Stimulated activated CD4-positive, alpha-beta T cell treated with anti-CD3 and anti-CD28 coated beads, TNF-alpha, amount 100 ng/mL, for 1 hour (primary cell): ENCODE measurements at places on chromosomes 1 and 21.

GRCh38 chr21:44881198-44881872 lies 7.8 kb upstream of the PTTG1IP start:
- DNase-seq: no peak

- DNase-seq: no peak
Observed at GRCh38 chr1:65880611-65881010, 87.9 kb downstream of the PDE4B start.

DNA sequence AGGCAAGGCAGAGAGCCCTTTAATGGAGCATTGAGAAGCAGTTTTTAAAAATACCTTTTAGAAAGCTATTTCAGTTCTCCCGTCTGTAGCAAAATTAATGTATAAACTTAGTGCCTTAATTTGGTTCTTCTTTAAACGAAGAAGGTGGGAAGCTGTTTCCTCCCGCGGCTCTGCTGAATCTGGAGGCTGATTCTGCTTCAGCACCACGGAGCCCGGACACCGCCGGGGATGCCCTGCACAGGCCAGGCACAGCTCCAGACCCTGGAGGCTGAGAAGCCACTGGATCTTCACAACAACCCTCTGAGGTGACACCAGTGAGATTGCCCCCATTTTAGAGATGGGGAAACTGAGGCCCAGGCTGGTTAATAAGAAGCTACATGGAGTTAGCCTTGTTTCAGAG lies 175.8 kb upstream of the VAMP3 start:
- no peak for DNase-seq

DNA sequence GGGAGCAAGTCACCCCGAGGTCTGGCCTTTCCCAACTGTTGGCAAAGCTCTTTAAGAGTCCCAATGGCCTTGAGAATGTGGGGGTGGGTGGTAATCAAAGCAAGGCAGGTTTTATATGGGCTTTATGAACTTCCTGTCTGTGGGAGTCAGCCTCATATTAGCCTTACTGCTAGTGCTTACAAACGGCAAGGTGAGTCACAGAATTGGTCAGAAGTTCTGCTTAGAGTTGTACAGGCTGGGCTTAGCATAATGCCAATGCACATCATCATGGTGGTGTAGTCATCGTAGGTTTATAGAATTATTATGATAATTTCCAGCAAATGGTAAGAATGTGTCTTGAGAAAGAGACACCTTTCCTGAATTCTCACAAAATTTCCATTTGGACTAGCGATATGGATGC lies 192.7 kb upstream of the KIAA0040 start:
- no peak for DNase-seq

DNA sequence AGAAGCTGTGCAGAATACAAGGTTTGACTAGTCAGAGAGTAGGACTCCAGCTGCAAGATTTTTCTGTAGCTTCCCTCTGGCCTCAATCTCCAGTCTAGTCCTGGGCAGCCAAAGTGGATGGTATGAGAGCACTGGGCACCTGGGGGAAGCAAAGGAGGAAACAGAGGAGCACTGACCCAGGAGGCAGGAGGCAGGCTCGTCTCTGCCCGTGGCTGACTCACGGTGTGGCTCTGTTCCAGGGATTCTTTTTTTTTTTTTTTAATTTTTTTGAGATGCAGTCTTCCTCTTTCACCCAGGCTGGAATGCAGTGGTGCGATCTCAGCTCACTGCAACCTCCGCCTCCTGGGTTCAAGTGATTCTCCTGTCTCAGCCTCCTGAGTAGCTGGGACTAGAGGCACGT lies 4.1 kb upstream of the NPPB start:
- no peak for DNase-seq

DNA sequence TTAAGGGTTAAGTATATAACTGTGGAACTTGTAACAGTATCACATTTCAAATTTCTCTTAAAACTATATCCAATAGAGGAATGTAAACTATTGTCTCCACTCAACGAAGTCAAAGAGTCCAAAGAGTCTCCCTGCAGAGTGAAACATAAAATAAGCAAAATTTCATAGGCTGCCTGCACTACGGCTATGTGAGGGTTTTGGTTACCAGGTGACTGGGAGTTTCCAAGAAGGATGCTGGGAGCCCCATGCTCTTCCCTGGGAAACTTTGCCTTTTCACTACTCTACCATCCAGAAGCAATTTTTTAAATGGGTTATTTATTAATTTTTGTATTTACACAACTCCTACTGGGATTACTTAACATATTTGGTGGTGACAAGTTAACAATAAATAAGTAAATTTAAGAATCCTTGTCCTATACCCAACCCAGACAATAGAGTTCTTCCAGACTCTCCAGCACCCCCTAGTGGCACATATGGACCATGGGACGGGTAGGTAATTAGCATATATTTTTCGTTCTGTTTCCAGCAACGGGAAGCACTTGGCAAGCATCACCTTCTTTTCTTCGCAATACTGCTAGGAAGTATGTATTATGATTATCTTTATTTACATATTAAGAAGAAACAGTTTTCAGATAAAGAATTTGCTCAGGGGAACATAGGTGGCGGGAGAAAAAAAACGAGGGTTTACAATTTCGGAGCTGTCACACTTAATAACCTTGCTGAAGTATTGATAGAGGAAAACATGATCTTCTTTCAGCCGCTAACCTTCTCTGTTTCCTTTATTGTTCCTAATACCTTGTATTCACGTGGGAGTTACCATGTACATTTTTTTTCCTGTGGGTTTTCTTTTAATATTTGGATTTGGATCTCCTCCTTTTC lies 3.5 kb downstream of the FMO2 start:
- DNase-seq: no peak

GRCh38 chr1:234256359-234256758 lies 116.9 kb upstream of the COA6 start:
- no peak for DNase-seq

- no peak for DNase-seq
Observed at GRCh38 chr1:181140398-181140797, 51.9 kb downstream of the IER5 start.

- DNase-seq: no peak
Observed at GRCh38 chr1:184635980-184636431, 118.7 kb downstream of the EDEM3 start.

- no peak for DNase-seq
Observed at GRCh38 chr1:147210987-147211386, 14.2 kb downstream of the FMO5 start.

DNA sequence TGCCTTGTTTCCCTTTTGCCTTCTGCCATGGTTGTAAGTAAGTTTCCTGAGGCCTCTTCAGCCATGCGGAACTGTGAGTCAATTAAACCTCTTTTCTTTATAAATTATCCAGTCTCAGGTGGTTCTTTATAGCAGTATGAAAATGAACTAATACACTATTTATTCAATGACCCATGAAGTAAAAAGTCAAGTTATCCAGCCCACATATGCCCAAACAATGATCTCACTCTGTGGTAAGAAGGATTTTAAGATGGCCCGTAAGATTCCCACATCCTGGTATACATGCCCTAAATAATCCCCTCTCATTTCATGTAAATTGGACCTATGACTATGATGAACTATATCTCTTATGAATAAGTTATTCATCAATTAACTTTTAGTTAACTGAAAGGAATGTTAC lies 1008.3 kb upstream of the B3GALT2 start:
- DNase-seq: no peak

DNA sequence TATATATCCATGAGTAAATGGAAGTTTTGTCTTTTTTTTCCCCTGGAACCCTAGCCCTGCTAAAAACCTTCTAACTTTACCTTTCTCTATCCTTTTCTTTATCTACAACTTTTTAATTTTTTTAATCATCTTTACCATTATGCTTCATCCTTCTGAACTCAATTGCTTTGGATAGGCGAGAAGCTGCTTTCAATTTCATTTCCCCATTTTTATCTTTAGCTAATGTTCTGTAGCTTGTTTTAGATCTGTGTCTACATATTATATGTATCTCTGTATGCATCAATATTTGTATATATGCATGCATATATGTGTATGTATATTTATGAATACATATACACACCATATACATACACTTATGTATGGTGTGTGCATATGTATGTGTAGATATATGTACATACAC lies 57.4 kb downstream of the PTPRC start:
- no peak for DNase-seq

DNA sequence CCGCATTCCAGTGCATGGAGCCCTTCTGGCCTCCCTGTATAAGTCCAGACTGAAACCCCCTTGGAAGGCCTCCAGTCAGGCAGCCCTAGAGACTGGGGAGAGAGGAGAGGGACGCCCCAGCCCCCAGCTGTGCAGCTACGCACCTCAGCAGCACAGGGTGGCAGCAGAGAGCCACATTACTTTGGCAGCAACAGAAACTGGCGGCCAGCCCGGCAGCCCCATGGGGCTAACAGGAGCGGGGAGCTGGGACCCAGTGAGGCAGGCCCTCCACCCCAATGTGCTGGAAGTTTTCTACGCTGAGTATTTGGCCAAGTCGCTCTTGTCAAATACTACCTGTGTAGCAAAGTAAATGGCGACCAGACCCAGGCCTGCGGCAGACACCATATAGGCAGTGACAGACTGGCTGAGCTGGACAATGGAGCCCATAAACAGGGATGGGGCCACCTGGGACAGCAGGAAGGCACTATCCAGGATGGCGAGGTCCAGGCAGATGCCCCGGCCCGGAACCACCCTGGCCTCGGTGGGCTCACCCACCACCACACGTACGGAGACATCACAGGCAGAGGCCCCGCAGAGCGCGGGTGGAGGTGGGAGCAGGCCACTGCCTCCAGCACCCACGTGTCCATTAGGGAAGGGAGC lies 21.2 kb downstream of the SLC45A3 start:
- DNase-seq: peak; percentile 31

- DNase-seq: peak; percentile 92
Observed at GRCh38 chr1:227734856-227735538, at the start of the genes JMJD4 and SNAP47. JMJD4 (minus strand) TSS chr1:227735302; CDS start chr1:227735273, 29 bp downstream. SNAP47 (plus strand) TSS chr1:227735435; CDS start chr1:227747737, 12,302 bp downstream.

GRCh38 chr1:20284046-20284445 lies 6.6 kb upstream of the VWA5B1 start:
- DNase-seq: no peak

GRCh38 chr21:44699502-44700001 lies 2.6 kb downstream of the KRTAP10-12 start:
- DNase-seq: no peak

GRCh38 chr1:160049101-160049500 lies 17.3 kb upstream of the PIGM start:
- no peak for DNase-seq

- DNase-seq: no peak
Observed at GRCh38 chr1:77857552-77857951, 30.9 kb upstream of the NEXN start.

- DNase-seq: no peak
Observed at GRCh38 chr1:53648516-53648915, 90.4 kb downstream of the GLIS1 start.

DNA sequence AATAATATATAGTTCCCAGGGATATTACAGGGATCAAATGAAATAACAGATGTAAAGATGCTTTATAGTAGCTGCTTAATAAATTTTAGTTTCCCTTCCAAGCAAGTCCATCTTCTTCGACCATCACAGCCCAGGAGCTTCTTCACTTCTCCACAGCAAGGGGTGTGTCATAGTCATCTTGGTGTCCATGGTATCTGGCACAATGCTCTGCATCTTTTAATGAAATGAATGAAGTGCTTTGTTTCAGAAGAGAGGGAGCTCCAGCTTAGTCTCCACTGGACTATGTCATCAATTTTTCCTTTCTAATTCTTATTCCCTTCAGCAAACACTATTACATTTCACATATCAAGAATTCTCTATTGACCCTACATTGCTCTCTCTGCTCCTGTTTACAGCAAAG lies 4.9 kb upstream of the MACF1 start:
- no peak for DNase-seq

DNA sequence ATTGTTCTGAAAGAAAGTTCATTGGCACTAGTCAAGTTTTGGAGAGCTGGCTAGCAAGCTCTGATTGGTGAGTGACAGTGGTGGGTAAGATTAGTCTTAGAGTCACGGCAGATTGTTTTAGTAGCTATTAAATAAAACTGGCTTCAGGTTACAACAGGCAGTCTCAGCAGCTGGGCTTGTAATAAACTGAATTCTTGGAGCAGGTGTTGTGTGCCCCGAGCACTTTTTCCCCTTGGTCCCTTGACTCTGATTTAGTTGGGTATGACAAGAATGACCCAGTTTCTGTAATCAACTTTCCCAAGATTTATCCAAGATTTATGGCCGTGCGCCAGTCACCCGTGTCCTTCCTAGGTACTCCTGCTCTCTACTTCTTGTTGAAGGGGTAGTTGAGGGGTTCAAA lies 40.2 kb downstream of the TBCE start:
- no peak for DNase-seq

GRCh38 chr1:162372159-162373071 lies 4.2 kb downstream of the SPATA46 start:
- no peak for DNase-seq

DNA sequence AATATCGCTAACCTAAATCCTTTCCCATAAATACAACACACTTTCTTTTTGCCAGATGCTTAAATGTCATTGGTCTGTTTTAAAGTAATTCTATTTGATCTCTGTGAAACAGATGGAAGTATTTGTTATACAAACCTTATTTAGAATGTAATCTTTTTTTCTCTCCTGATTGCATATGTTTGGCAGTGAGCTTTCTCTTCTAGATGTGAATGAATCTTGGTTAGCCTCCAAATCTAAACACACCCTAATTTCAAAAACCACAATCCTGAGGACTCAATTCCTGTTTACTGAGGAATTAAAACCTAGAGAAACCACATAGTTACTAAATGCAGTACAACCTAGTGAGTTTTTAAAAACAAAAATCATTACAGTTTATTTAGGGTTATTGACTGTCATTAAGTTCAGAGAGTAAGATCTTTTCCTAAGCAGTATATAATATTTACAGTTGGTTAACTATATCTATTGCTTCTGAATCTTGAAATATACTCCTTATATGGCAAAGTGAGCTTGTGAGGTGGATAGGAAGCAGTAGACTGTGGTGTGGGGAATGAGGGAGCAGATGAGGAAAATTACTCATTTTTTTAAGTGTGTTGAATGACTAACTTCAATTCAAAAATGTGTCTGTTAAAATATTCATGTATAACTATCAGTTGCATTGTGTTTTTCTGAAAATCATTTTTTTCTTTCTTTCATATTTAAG lies 218.7 kb downstream of the FMN2 start:
- DNase-seq: no peak

- DNase-seq: no peak
Observed at GRCh38 chr1:3292868-3293562, 161.4 kb upstream of the ARHGEF16 start.

GRCh38 chr1:54543729-54544496 lies 4.1 kb upstream of the ACOT11 start:
- DNase-seq: no peak

GRCh38 chr1:112817555-112818373 lies 102.6 kb upstream of the PPM1J start:
- no peak for DNase-seq

GRCh38 chr1:117188816-117189437 lies 21.8 kb downstream of the VTCN1 start:
- DNase-seq: no peak

DNA sequence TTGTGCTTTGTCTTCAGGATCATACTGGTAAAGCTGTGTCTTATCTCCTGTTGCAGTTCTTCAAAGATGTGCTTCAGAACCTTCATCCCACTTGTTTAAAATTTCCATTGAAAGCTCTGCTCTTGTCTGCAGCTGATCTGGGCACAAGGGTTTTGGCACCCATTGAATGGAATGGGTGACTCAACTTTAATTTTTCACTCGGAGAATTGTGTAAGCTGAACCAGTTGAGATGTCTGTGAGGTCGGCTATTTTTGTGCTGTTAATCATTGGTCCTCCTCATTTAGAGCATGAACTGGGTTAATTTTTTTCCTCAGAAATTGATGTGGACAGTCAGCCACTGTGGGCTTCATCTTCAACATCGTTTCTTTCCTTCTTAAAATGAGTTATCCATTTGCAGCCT lies 252.1 kb downstream of the TM2D1 start:
- DNase-seq: no peak
